ENCODE measurements at places on chromosomes 2 and 18.

- no peak for DNase-seq
Measured at GRCh38 chr18:33578518-33579348, 714 bp downstream of the ASXL3 start.

DNA sequence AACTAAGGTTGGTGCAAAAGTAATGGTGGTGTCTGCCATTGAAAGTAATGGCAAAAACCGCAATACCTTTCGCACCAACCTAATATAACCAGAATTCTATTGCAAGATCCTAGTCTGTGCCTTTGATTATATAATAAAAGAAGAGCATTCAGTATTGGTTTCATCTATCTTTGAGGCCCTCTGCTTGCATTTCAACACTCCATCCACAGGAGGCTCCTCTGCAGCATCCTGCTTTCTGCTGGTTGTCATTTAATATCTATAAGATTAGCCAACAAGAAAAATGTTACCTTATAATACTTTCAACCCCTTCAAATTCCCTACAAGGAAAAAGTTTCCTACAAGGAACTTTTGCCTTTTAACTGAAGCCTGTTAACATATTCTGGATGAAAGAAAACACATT is 139.2 kb downstream of the CDCA7 start:
- DNase-seq, result no peak

- DNase-seq, result no peak
Measured at GRCh38 chr2:112803691-112804521, 19.6 kb upstream of the IL1A start.

DNA sequence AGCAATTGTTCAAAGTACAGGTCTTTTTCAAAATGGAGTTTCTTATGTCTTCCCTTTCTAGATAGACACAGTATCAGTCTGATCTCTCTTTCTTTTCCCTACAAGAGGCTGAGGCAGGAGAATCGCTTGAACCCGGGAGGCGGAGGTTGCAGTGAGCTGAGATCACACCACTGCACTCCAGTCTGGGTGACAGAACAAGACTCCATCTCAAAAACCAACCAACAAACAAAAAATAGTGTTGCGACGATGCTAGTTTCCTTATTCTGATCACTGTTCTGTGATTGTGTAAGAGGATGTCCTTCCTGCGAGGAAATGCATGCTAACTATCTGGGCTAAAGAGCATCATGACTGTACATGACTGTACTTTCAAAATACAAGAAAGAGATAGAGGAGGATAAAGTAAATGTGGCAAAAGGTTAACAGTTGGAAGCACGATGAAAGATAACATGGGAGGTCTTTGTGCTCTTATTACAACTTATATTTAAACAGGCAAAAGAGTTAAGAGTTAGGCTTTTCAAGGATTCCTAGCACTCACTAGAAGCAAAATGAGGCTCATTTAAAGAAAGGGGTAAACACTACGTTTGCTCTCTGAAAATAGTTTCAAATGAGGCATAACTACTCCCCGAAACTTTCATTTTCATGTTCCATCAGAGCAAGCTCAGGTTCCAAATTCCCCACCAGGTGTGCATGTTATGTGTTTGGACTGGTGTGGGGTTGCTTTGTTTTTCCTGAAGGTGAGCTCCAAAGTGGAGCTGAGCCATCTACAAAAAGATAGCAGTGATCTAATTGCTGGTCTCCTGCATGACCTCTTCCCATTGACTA is 23.8 kb downstream of the SOWAHC start:
- DNase-seq, result no peak

GRCh38 chr2:55992455-55992854 is 68.9 kb upstream of the EFEMP1 start:
- DNase-seq, result peak; percentile 99

DNA sequence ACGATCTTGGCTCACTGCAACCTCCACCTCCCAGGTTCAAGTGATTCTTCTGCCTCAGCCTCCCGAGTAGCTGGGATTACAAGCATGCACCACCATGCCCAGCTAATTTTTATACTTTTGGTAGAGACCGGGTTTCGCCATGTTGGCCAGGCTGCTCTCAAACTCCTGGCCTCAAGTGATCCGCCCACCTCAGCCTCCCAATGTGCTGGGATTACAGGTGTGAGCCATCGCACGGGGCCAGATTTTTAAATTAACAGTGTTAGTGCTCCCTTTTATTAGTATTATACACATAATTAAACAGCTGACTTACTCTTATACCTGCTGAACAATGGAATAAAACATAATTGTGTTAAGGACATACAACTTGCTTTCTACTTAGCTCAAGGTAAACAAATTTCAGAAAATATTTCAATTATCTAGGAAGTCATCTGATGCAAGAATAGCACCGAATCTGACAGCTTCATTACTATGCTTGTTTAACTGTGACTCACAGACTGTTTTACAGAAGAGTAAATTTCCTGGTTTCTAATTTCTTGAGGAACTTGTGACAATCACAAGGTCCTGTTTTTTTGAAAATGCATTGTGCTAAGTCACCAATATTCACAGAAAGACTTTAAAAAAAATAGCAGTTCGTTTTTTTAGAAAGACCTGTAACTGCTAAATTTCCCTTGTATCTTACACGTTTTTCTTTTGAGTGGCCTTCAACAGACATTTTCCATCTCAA is 51.2 kb downstream of the SPIRE1 start:
- DNase-seq, result no peak

GRCh38 chr2:74849228-74849892 is 15.4 kb downstream of the HK2 start:
- no peak for DNase-seq

- DNase-seq, result no peak
Measured at GRCh38 chr2:170505631-170506275, 209.4 kb upstream of the SP5 start.

GRCh38 chr18:77300579-77300978 is 50.9 kb downstream of the GALR1 start:
- DNase-seq, result no peak

GRCh38 chr2:54613794-54614257 is 109.6 kb upstream of the EML6 start:
- DNase-seq, result no peak

DNA sequence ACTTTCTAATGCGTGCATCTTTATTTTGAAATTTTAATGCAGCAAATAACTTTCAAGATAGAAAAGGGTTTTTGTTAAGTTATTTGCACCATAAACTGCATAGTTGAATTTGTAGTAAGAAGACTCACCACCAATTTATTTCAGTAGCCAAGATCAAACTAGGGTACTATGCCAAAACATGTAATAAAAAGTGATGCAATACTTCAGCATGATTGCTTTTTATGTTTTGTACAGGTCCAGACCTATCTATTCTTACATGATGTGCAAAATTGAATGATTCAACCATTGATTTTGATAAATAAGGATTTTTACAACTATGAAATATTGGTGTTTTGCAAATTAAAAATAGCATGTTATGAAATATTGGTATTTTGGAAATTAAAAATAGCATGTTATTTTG is 26.7 kb downstream of the AGPS start:
- DNase-seq, result no peak

DNA sequence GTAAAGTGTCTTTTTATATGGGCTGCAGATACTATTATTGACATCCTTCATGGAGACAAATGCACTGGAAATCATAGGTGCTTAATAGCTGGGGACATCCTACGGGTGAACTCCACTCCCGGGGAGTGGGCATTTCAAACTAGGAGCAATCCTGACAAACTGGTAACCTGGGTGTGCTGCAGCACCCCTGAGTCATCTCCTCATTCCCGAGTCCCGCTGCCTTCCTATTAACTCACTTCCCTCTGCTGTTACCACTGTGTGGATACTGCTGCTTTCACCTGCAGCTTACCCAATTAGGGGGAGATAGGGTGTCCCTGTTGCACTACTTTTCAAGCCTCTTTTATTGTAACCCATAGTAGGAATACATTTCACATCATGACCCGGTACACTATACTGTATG is 134.2 kb downstream of the RAPGEF4 start:
- no peak for DNase-seq

- DNase-seq, result no peak
Measured at GRCh38 chr18:21857871-21858270, 117.3 kb downstream of the MIB1 start.

DNA sequence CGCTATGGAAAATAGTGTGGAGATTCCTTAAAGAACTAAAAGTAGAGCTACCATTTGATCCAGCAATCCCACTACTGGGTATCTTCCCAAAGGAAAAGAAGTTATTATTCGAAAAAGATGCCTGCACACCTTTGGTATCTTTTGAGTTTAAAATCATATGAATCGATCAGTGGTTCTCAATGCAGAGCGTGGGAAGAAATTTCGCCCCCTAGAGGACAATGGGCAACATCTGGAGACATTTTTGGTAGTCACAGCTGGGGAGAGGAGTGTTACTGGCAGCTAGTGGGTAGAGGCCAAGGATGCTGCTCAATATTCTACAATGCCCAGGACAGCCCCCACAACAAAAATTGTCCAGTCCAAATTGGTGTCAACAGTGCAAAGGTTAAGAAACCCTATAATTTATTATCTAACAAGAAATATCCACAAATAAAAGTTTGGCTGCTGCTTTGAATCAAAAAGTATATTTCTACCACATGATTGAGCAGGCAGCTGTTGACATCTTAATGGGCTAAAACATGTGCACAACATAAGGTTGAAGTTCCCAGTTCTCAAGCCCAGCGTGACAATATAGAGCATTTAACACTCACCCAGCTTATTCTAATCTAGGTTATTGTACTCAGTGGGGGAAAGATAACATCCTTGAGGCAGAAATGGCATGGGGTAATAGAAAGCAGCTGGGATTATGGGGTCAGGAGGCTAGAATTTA is 425.7 kb downstream of the LRATD1 start:
- no peak for DNase-seq

DNA sequence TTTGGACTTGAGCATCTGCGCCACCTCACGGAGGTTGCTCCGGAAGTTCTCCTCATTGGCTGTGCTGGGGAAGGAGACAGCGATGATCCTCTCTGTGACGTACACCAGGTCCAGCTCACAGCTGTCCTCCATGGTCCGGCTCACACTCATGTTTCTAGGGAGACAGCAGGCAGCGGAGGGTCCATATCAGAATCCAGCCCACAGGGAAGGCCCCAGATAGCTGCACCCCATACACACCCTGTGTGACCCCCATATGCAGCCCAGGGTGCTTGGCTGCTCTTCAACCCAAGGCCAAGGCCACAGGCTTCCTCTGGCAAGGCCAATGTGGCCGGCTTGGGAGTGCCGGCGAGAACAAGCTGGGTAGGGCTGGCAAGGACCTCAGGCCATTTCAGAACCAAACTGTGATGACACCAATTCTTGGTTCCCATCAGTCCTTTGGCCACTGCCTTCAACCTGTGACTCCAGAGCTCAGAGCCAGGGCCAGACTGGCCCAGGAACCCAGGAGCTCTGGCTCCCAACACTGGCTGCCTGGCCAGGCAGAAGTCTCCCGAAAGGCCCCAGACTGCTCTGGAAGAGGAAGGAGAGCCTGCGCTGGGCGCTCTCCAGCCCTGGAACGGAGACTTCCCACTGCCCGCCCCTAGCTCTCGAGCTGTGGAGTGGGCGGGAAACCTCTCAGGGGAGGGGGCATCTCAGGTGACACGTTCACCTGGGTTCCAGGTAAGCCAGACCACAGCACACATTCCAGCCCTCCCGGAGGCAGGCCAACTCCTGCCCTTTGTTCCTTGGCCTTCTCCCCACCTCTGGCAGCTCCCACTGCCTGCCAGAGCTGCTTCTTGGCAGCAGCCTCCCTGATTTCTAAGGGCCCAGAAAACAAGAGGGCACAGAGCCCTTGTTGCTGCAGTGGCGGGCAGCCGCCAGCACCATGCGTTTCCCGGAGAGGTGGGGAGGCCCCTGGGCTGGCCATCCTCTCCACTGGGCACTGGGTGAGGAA is 104.7 kb downstream of the TNS1 start:
- DNase-seq, result no peak

All from BJ (cell line).